Amniotic stem cell (primary cell): ENCODE measurements at places on chromosomes 2 and 18.

DNA sequence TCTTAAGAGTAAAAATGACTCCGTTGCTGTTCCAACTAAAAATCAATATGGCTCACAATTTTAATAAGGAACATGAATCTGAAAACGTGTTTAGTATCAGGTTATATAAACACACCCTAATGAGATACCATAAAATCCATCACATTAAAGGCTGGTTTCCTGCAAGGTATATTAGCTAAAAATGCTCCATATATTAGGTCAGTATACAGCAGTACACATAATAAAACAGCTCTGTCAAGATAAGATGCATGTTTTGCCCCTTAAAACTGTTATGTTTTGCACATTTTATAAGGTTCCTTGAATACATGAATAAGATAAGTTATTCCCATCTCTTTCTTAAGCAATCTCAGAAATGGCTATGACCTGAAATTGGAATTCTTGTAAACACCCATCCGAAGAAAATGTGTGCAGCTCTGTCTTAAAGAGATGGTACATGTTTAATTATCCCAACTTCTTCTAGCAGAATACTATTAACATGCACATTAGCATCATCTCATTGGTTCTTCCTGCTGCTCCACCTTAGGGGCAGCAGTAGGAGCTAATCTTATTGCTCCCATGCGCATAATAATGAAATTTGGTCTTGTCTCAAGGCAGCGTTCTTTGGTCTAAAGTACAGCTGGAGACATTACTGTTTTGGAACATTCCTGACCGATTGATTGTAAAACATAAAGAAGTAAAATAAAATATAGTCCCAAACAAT lies 836.1 kb upstream of the FANCL start:
- DNase-seq, result no peak

DNA sequence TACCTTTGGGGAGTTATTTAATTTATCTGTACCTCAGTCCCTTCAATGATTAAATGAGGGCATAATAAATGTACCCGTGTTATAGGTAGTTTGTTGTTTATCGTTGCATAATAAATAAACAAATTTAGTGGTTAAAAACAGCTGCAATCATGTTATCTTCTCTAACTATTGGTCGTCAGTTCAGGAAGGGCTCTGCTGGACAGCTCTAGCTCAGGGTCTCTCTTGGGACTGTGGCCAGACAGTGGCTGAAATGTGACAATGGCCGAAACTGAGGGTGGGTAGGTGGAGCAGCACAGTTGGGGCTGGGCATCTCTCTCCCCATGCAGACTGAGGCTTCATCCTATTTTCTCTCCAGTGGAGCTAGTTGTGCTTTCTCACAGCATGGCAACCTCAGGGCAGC lies 632.1 kb upstream of the HS6ST1 start:
- no peak for DNase-seq

DNA sequence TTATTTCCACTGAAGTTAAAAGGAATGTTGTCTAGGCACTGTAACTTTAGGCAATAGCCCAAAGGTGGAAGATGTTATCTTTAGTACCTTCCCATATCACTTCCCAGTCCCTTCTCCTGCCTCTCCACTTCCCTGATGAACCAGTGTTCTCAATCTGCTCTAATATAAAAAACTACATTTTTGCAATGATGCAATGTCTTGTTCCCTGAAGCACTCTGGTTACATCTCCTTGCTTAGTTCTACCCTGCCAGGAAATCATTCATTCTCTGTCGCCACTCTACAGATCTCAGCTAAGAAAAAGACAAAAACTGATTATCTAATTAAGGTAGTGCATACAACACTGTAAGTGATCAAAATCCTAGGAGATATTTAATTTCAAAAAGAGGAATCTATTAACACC lies 71.3 kb downstream of the BAZ2B start:
- no peak for DNase-seq

- DNase-seq, result no peak
Observed at GRCh38 chr2:203177361-203177760, 61.5 kb upstream of the CYP20A1 start.
